Spinal cord (tissue), 10 donors: ENCODE measurements at places on chromosomes 7 and 10.

DNA sequence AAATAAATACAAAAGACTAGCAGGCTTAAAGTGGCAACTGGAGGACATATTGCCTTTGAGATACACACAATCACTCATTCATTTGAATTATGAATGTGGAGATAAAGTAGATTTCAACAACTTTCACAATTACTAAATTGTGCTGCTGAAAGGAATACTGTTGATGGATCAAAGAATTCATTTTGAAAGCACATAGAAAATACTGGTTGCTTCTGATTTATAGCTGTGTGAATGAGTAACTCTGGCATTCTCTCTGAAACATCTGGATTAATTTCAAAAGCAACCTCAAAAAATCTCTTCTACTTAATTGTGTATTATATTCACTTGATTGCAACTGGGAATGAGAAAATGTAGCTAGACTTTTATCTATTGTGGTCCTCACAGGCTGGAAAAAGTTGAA is 397.6 kb downstream of the THSD7A start:
- DNase-seq = no peak

DNA sequence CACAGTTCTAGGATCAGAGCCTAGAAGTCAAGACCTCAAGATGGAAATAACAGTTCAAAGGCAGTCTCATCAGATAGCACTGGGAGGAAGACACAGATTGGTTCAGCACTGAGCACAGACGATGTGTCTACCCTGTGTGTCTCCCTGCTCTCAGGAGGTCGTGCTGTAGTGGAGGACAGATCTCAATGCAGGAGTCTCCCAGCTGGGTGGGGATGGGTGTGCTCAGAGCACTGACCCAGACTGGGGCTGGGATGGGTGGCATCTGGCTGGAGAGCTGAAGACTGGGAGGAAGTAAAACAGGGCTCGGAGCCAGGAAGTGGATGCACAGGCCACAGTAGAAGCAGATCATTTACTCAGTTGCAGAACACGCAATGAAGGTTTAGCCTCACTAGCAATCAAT is 69.5 kb upstream of the GDF10 start:
- no peak for DNase-seq

- DNase-seq = no peak
Observed at GRCh38 chr7:54967377-54967776, 51.4 kb upstream of the EGFR start.

GRCh38 chr10:1434202-1434601 is 303.1 kb downstream of the ADARB2 start:
- no peak for DNase-seq
